DMS79 treated with DMSO at 0.1 percent for 48 hours (cell line): ENCODE measurements at places on chromosomes 13 and 19.

DNA sequence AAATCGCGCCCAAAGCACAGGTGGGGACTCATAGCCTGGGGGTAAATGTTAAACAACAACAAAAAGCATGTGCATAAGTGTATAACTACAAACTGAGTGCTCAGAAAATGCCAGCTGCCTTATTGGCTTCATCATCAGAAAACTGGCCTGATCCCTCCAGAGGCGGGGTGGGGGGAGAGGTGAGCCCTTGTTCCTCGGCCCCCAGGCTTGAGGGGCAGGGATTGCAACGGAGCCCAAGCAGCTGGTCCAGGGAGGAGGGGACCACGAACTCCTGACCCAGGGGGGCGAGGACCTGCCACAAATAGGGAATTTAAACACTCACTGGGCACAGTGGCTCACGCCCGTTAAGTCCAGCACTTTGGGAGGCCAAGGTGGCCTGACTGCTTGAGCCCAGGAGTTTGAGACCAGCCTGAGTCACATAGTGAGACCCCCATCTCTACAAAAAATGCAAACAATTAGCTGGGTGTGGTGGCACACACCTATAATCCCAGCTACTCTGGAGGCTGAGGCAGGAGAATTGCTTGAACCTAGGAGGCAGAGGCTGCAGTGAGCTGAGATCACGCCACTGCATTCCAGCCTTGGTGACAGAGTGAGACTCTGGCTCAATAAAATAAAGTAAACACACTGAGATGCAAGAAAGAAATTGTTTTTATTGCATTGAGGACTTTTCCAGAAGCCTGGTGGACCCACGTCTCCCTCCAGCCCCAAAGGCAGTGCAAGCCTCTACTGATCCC, 8.7 kb downstream of the SIRT6 start:
- no peak for DNase-seq

DNA sequence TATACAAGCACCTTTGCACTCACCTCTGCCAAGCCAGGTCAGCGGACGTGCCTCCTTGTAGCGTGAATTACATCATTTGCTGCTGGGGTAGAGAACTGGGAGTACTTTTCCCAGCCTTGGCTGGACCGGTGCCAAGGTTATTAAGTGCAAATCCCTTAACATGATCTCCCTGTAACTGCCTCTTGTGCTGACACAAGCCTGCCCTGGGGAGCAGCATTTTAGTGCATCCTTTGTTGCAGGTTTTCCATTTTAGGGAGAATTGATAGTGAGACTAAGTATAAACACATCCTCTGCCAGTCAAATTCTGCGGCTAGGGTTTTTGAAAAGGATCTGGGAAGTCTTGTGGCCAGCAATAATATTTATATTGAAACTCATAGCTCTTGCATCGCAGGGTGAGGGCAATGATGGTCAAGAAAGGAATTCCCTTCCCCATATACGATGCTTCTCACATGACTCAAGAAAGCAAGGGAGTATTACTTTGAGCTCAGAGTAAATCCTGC, 32.7 kb upstream of the DCLK1 start:
- peak; percentile 90 for DNase-seq

- peak; percentile 57 for DNase-seq
Observed at GRCh38 chr13:46119883-46120614, 15.2 kb upstream of the CPB2 start.

GRCh38 chr19:15640294-15640903, at the start of gene CYP4F3:
Gene CYP4F3 (plus strand): TSS chr19:15640897. CDS start chr19:15641416, 519 bp downstream.
- peak; percentile 35 for DNase-seq

GRCh38 chr13:44507639-44508038, 68.5 kb downstream of the TSC22D1 start:
- DNase-seq = no peak

- DNase-seq = no peak
Observed at GRCh38 chr19:45094137-45094536, 1.2 kb downstream of the PPP1R37 start.

DNA sequence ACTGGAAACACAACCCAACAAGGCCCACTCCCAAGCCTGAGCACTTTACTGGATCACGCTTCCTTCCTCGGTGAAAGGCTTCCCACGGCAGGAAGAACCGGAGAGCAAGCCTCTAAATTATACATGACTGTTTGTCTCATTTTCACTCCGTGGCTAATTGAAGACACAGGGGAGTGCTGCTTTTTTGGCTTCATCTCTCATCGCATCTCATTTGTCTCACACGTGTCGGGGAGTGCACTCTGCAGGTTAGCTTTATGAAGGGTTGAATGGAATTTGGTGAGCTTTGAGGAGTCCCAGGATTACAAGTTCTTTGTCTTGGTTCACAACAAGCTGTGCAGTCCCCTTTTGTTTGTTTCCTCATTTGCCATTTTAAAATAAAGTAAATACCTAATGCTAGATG, 544.6 kb downstream of the GPC6 start:
- no peak for DNase-seq

GRCh38 chr19:3618144-3618810, 8.3 kb downstream of the CACTIN start:
- no peak for DNase-seq

DNA sequence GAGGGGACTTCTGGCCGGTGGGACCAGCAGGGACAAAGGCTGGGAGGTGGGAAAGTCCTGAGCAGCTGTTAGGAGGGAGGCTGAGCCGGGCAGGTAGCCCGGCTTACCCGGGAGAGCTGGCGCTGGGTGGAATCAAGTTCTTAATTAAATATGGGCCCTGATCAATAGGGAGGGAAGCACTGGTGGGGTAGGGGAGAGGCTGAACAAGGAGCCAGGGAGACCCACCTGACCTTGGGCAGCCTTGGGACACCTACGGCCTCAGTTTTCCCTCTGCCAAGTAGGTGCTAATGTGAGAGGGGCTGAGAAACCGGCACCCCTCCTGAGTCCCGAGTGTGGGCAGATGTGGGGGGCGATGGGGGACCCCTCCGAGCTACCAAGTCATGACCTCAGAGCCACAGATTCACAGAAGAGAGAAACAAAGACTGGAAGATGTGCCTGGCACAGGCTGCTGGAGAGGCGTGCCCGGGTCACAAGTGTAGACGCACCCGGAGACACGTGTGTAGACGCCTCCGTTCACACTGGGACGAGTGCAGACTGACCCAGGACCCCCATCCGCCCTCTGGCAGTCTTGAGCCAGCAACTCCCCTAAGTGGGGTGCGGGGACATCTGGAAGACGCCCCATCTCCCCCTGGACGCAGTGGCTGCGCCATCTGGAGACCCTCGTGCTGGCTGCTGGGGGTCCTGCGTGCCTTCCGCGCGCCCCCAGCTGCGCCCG, 8.4 kb downstream of the ONECUT3 start:
- DNase-seq = no peak

- no peak for DNase-seq
Observed at GRCh38 chr13:32010136-32010535, 21.4 kb upstream of the FRY start.
